ENCODE measurements at places on chromosomes 11 and 22.

DNA sequence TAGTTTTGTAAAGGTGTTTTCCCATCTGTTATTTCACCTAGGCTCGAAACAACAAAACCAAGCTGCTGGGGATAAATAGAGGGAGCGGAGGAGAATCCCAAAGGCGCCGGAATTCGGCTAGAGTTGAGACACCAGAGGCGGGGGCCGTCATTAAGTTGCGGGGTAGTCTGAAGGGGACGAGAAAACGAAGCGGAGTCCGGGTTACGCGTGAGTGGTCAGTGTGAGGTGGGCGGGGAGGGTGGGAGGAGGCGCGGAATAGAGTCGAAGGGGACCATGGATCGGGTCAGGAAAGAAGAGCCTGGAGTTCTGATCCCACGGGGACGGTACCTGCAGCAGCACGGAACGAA lies 361 bp downstream of the SRPRA start:
- no peak for DNase-seq

DNA sequence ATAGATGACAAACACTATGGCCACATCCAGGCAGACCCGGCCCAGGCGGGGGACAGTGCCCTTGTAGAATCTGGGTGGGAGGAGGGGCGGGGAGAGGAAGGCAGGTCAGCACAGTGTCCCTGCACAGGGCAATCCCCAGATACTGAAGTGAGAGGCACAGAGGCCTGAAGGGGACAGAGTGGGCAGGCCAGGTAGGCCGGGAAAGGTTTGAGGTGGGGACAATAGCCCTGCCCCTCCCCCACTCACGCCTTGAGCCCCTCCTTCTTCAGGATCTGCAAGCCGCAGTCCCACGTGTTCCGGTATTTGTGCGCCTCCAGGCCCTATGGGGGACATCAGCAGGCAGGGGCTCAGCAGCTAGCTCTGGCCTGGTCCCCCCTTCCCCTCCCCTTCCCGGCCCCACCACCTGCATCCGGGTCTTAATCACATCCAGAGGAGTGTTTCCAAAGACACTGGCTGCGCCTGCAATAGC lies 2.3 kb downstream of the SLC25A1 start:
- DNase-seq, result no peak

GRCh38 chr11:108622341-108622740 lies 28.8 kb upstream of the EXPH5 start:
- no peak for DNase-seq

GRCh38 chr22:44159221-44159620 lies 21.5 kb upstream of the PARVG start:
- DNase-seq, result no peak

DNA sequence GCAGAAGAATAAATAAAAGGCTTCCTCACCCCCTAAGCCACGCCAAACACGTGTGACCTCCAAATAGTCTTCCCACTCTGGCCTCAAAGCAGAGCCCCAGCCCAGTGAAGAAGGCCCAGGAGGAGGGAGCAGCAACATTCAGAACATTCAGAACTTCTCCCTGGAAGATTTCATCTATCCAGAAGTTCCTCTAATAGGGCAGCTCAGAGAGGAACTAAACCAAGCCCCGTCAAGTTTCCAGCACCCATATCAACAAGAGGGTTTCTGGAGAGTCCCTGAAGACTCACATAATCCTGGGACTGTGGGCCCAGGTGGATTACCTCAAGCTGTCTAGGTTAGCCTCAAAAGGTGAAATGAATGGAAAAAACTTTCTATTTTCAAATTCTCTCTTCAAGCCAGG lies 39.4 kb downstream of the PC start:
- DNase-seq, result no peak

- DNase-seq, result no peak
Measured at GRCh38 chr22:44032126-44032730, 8.1 kb downstream of the PARVB start.

DNA sequence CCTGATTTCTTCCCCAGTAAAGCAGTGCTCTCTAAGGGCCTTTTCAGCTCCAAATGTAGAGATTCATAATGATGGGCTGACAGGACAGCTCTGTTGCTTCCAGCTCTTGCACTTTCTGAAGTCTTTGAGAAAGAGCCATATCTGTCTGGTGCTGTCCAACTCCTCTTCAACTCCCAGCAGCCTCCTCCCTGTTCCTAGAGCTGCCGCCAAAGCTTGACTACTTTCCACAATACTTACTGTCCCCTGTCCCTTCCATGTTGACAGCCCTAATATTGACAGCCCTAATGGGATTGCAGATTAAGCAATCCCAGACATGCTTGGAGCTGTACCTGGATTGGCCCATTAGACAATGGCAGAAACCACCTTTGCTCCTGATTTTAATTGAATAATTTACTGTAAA lies 29.6 kb downstream of the INSC start:
- no peak for DNase-seq

- DNase-seq, result no peak
Measured at GRCh38 chr22:27473533-27473932, 328.0 kb downstream of the MN1 start.

GRCh38 chr22:38125751-38126201 lies 15.3 kb upstream of the BAIAP2L2 start:
- no peak for DNase-seq

GRCh38 chr22:36386900-36387708 lies 663 bp downstream of the MYH9 start:
- DNase-seq, result no peak

- no peak for DNase-seq
Measured at GRCh38 chr11:5339771-5340322, 3.5 kb downstream of the OR51B5 start.

DNA sequence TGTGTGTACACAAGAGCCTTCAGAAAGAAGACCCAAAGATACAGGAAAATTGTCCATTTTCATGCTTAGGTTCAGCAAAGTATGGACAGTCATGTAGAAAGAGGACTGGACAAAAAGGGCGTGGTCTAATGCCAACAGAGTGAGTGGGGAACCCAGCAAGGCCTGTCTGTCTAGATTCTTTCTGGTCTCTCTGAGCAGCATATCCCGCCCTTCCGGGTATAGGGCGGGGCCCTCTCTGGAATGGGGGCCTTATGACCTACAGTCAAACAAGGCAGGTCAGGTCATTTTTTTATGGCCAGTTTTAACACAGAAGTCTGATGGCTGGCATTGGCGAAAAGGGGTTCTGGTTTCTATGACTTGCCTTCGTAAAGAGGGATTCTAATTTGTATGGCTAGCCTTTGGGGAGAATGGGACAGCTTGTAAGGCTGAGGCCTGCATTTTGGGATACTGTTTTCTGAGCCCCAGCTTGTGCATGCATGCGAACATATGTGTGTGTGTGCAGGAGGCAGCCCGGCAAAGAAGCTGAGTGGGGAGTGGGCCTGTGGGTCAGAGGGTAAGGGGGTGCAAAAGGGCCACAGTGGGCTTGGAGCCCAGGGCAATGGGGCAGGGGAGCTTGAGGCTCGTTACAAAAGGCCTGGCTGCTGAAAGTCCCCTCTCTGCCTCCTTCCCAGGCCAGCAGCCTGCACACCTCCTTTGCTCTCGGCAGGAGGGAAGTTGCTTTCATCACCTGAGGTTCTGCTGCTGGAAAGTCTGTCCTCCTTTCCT lies 130.5 kb upstream of the B3GAT1 start:
- DNase-seq, result no peak

GRCh38 chr11:68832476-68833181 lies 9.1 kb downstream of the CPT1A start:
- no peak for DNase-seq

GRCh38 chr11:117881217-117881616 lies 4.8 kb upstream of the FXYD6 start:
- DNase-seq, result no peak

- no peak for DNase-seq
Measured at GRCh38 chr22:38843201-38843656, 599 bp downstream of the NPTXR start.

- no peak for DNase-seq
Measured at GRCh38 chr11:1034001-1034400, 2.5 kb downstream of the MUC6 start.

DNA sequence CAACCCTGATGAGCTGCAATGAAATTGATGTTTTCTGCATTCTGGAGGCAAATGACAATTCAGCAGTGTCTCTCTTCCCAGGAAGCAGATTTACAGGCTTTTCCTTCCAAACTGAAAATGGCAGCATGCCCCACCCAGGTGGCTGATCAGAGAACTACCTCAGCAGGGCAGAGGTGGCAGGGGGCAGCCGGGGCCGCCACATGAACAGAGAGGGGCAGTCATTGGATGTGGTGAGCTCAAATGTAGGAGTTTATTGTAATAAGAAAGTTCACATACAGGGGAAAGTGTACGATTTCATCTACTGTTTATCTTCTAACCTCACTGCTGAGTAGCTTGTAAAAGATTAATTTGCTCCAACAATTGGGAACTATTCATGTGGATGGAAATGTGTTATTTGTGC lies 15.7 kb upstream of the PARVA start:
- no peak for DNase-seq

DNA sequence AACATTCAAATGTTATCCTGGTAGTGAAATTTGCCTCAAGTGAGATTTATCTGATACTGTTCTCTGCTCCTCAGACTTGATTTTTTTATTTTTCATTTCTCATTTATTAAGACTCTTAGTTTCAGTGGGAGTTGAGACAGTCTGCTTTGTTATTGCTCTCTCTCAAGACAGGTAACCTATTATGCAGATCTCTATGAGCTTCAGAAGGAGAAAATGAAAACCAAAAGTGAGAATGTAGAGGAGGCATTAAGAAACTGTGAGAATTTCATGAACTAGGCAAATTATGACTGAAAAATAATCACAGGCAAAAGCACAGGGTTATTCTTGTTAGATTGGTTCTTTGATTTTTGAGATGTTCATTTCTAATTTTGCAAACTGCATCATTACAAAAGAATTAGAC lies 290.0 kb upstream of the CHORDC1 start:
- no peak for DNase-seq

- DNase-seq, result peak; percentile 63
Measured at GRCh38 chr22:17121233-17122195, at the start of gene TMEM121B. TSS of gene TMEM121B (minus strand) at chr22:17121360. CDS start at chr22:17121127, 233 bp downstream.

- no peak for DNase-seq
Measured at GRCh38 chr11:20631519-20632168, 32.2 kb downstream of the SLC6A5 start.

GRCh38 chr22:27397954-27398342 lies 403.6 kb downstream of the MN1 start:
- no peak for DNase-seq

DNA sequence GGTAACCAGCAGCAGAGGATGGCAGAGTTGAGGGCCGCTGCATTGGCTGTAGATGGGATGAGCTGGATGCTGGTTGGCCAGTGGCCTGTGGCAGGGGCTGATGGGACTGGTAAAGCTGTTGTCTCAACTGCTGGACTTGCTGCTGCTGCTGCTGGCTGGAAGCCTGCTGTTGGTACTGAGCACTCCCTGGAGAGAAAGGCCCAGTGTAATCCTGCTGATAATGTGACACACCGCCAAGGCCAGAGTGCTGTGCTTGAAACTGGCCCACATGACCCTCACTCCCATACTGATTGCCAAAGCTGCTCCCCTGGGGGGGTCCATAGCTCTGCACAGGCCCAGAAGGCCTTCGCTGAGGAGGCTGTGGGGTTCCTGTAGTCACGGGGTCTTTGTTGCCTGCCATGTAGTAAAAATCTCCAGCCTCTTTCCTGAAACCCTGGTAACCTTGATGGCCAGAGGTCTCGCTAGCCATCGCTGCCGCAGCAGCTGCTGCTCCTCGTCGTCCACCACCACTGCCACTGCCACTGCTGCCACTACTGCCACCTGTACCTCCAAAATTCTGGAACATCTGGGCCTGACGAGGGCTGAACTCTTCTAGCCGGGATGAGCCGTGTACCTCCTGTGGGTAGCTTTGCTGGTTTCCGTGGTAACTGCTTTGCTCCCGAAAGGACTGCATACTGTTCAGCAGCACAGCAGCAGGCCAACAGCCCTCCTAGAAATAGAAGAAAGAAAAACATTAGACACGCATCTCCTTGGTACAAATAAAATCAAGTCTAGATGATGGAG lies 55.6 kb downstream of the TCF20 start:
- DNase-seq, result no peak

DNA sequence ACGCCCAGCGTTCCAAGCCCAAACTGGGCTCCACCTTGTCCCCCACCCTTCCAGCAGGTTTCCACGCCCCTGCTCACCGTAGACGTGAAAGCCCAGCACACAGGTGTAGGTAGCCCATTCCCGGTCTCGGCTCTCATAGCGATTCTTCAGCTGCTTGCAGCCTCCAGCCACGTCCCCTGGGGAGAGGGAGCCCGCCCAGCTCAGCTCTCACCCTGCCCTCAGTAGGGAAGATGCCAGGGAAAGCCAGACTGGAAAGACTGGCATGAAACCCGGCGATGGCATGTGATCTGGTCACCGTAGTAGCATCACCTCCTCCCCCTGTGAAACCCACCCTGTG lies 1.4 kb upstream of the MTA2 start:
- no peak for DNase-seq

- DNase-seq, result no peak
Measured at GRCh38 chr22:48666620-48667019, 1161.1 kb downstream of the BRD1 start.

GRCh38 chr11:31236143-31236542 lies 133.4 kb downstream of the DCDC1 start:
- DNase-seq, result no peak

- DNase-seq, result no peak
Measured at GRCh38 chr11:103926990-103927389, 109.5 kb upstream of the DDI1 start.

DNA sequence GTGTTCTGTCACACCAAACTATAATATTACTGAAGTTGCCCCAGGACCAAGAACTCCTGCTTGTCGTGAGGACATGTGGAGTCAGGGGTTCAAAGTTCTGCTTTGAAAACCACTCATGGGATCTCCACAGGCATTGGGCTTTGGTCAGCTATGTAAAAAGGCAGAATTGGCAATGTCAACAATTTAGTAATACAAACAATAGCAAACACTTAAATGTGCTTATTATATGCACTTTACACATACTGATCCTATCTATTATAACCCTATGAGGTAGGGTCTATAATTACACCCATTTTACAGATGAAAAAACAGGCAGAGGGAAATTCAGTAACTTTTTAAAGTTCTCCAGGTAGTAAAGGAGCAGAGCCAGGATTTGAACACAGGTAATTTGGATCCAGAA lies 94.6 kb downstream of the CCDC83 start:
- DNase-seq, result no peak

DNA sequence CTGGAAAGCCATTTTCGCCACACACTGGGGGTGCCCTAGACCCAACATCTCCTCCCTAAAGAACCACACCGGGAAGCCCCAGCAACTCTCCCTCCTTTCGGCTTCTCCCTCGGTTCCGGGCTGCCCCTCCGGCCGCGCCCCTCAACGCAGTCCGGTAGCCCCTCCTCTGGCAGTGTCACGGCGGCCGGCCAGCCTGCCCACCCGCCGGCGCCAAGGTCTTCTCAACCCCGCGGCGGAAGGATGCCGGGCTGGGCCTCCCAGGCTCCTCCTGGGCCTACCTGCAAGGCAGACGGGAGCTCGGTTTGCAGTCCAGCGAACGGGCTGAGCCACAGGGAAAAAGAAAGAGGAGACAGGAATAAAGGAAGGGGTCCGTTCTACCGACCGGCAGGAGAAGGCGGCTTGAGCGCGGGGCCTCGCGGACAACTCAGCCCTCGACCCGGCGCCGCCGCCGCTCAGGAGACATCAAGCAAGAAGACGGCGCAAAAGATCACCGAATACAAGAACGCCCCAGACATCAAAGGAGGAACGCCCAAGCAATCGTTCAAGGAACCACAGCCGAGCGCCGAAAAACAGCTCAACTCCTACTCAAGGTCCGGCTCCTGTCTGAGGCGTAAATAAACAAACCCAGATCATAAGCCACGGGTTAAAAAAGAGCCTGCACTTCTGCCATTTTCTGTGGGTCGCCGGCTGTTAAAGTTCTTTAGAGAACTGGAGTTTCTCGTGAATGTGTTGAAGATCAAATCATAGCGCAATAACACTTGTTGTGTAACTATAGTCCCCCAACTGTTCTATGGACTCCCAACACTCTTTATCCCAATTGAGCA lies at the start of gene AMBRA1:
AMBRA1 (minus strand) TSS at position 474 of the 824 bp plus-strand sequence. CDS start 45,643 bp downstream, outside the sequence.
- DNase-seq, result peak; percentile 82
